ENCODE measurements at places on chromosomes 2 and 18.

DNA sequence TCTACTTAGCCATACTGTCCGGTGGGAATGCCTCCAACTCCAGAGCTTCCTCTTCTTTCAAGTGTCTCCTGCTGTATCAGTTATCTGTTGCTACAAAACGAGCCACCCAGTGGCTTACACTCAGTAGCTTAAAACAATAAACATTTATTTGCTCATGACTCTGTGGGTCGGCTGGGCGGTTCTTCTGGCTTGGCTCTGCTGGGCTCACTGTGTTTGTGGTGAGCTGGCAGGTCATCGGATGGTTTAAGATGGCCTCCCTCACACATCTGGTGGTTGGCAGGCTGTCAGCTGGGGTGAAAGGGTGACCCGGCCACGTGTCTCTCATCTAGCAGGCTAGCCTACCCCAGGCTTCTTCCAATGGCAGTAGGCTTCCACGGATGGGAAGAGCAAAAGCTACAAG lies 122.4 kb upstream of the SLC1A4 start:
- DNase-seq = no peak

- DNase-seq = no peak
Measured at GRCh38 chr2:240896871-240897692, 1.1 kb upstream of the MAB21L4 start.

DNA sequence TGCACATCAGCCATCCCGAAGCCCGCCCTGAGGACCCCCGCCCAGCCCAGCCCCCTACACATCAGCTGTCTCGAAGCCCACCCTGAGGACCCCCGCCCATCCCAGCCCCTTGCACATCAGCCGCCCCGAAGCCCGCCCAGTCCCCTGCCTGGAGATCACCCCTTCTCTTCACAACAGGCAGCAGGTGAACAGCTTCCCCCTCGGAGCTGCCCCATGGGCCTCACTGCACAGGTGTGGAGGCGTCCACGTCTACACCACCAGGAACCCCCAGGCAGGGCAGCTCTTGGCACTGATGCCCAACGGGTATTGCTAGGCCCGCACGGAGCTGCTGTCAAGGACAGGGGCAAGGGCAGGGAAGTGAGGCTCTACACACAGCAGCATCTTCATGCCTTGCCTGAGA lies 137.6 kb downstream of the HDAC4 start:
- no peak for DNase-seq

DNA sequence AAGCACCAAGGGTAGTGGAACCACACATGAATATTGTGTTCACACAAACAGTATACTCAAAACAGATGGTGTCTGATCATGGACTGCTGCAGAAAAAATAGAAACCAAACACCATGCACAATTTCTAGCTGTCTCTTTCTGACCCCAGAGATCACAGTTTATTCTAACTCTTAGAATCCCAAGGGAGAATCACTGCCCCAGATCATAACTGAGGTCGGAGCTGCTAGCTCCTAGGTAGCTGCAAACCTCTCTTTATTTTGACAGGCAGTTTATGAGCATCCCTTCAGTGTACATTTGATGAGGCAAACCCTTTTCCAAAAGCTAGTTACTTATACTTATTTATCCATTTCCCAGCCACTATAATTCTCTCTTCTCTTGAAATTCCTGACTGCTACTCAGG lies 439.1 kb upstream of the HNMT start:
- DNase-seq = no peak

GRCh38 chr2:71933467-71934319 lies 214.0 kb downstream of the CYP26B1 start:
- no peak for DNase-seq

DNA sequence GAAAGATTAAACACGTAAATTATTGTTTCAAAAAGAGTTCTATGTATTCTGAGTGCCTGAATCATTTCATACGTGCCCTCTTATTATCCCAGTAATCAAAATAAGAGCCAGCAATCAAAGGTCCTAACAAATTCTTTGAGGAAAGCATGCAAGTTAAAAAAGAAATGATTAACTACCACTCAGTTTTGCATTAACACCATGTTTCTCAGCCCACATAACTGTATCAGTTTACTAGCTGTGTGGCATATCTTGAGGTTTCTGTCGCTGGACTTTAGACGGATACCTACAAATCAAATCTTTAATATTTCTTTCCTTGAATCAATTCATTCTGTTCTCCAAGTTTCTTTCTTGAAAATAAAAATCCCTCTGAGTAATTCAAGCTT lies 668.9 kb upstream of the CHAC2 start:
- no peak for DNase-seq

GRCh38 chr2:12271589-12271984 lies 445.1 kb upstream of the TRIB2 start:
- DNase-seq = no peak

GRCh38 chr2:220157312-220157711 lies 529.9 kb downstream of the SLC4A3 start:
- no peak for DNase-seq

DNA sequence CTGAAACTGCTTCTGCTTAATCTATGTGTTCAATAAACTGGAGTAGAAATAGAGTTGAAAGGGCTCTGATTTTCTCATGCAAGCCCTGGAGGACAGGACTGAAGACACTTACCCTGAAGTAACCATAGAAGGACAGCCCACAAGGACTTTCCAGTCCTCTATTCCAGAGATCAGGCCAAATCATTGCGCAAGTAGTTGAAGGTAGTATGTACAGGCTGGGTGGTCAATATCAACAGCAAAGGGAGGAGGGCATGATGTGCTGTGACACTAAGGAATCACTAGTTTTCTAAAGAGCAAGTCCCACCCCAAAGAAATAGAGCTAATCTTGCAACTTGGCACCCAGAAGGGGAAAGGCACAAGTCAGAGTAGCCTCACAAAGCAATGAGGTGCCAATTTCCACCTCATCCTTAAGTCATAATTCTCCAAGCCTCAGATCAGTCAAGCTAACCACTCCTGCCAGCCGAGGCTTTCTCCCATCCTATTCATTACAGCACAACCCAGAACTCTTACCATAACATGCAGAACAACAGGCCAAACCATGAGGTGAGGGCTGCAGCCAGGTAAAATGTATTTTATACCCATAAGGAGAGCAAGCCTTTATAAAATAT lies 533.5 kb downstream of the TNS1 start:
- DNase-seq = no peak

DNA sequence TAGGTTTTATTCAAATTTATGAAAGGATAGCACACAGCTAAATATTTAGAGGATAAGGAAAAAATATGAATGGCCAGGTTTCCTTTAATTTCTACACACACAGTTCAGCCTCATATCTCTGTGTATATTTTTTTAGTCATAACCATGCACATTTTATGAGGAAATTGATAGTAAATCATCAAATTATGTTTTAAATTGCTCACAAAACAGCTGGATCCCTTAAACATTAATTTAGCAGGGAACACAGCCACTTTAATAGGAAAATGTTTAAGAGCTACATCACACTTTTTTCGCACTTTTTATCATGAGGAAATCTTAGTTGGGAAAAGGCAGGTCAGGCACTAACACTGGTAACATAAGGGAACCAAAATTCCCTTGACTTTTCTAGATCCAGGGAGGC lies 65.4 kb downstream of the PDE1A start:
- DNase-seq = no peak

DNA sequence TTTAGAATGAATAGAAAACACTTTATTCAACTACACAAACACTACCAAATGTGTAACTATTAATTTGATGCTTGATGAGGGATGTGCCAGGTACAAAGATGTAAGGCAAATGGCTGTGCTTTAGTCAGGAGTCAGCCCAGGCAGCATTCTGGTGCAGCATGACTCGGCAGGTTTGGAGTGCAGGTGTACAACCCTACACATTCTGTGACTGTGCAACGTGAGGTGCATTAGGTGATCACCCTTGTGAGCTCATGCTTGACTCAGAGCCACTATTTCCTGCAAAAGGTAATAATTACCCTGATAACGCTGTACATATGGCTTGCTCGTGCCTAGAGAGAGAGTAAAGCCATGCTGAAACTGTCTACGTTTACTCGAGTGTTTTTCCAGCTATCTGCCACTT lies 288.7 kb upstream of the DSEL start:
- DNase-seq = no peak

GRCh38 chr18:77470569-77471413 lies 221.1 kb downstream of the GALR1 start:
- no peak for DNase-seq

- DNase-seq = no peak
Measured at GRCh38 chr2:1661891-1662605, 82.3 kb downstream of the PXDN start.

GRCh38 chr18:59041819-59042815 lies 97.6 kb upstream of the SEC11C start:
- no peak for DNase-seq

- DNase-seq = no peak
Measured at GRCh38 chr2:55438391-55439100, 18.9 kb upstream of the CCDC88A start.

DNA sequence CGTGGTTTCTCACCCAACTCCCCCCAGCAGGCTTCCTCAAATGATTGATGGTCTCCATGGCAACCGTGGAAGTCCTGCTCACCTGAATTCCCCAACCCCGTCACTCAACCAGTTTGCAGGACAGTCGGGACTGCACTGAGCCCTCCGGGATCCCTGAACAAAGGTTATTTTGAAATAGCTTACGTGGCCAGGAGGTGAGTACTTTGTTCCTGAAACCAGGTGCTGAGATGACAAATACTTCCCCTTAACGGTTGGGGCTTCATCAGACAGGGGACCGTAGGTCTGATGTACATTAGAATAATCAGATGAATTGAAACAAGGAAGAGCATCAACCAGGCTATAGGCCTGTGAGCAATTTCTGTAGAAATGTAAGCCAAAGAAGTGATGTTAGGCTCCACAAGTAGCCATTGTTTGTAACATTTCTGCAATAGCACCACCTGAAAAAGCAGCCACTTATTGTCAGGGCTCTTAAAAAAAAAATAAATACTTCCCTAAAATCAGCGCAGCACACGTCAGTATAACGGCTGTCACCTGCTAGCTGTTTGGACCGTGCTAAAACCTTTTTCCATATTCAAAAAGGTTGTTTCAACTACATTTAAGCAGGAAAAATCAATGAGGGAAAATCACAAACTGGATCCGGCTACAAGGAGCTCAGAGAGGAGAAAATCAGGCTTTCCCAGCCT lies 206.4 kb upstream of the ID2 start:
- DNase-seq = no peak

DNA sequence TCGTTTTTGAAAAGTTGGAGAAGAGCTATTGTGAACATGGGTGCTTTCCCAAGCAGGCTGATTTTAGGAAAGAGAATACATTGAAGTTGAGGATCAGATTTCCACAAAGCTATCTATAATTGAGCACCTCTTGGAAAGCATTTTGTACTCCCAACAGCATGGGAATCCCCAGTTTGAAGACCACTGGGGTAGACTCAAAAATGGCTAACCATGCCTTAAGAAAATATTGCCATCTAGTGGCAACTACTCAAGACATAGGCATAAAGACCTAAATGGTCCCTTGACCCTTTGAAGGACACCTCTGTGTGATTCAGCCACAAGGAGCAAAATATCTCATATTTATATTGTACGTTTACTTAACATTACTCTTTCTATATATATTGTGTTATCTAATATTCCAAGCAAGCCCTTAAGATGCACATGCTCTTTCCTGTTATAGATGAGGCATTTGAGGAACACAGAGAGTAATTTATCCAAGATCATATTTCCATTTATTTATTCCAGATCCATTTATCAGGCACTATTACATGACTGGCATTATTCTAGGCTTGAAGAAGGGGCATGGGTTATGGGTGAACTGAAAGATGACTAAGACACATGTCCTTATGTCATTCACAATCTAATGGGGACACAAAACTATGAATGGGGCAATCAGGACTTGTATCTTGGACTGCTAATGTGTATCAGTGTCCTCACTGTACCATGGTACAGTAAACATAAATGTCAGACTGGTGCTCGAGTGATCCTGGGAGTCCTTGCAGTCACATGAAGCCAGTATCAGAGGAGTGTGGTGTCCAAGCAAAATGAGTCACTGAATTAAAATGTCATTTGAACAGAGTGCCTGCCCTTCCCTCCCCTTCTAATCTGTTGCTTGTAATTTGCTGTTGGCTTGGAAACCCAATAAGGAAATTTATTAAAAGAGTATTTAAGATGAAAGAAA lies 121.0 kb upstream of the XPO1 start:
- no peak for DNase-seq

GRCh38 chr18:3931013-3931315 lies 481.0 kb downstream of the TGIF1 start:
- no peak for DNase-seq

DNA sequence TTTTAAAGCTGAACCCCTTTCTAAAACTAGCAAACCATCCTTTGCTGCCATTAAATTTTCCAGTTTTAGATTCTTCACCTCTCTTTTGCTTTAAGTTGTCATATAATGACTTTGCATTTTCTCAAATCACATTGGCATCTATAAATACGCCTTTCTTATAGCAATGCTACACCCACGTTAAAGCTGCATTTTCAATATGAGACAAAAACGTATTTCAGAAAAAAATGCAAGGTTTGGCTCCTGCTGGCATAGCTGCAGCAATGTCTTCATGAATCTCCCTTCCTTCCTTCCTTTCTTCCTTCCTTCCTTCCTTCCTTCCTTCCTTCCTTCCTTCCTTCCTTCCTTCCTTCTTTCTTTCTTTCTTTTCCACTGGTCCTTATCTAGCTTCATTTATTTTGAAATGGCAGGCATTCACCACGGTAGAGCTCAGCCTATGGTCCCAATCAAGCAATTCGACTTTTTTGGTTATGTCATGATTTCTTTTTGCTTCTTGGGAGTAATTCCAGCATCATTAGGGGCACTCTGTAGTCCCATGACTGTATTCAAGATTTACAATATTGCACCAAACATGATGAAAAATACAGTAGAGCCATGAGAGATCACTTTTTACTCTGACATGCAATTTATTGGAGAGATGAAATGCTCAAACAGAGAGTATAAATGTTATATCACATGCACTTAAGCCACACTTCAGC lies 8.8 kb upstream of the UGT1A10 start:
- DNase-seq = no peak

DNA sequence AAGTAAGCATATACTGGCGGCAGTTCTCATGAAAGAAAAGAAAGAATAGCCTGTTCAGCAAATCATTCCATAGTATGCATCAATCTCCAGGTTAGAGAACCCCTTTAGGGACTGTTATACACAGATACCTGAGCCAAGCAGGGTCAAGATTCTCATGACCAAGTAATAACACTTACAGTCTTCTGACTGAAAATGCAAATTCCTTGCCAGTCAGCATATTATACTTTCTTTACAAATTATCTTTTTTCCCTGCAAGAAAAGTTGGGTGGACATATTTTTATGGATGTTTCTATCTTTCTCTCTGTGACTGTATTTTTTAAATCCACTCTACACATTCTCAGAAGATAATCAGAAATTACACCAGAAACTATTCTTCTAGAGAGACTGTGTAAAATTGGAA lies 120.4 kb upstream of the COL5A2 start:
- no peak for DNase-seq

DNA sequence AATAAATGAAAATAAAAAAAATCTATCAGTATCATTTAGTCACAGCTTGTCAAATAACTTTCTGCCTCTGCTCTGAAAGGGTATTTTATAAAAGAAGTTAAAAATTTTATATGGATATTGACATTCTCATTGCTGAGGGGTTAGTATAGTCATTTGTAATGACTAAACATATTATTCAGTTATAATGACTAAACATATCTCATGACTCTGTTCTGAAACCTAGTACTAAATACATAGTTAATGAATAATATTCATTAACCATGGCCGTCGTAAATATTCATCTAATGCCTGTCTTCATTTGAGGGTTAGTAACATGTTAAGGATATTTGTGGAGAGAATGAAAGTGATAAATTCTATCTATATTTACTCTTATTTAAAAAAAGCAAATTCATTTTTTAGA lies 69.1 kb upstream of the MAP4K3 start:
- no peak for DNase-seq

GRCh38 chr2:207825978-207826377 lies 56.3 kb upstream of the FZD5 start:
- DNase-seq = no peak
